AG09319 (cell line): ENCODE measurements at places on chromosomes 16 and 17.

DNA sequence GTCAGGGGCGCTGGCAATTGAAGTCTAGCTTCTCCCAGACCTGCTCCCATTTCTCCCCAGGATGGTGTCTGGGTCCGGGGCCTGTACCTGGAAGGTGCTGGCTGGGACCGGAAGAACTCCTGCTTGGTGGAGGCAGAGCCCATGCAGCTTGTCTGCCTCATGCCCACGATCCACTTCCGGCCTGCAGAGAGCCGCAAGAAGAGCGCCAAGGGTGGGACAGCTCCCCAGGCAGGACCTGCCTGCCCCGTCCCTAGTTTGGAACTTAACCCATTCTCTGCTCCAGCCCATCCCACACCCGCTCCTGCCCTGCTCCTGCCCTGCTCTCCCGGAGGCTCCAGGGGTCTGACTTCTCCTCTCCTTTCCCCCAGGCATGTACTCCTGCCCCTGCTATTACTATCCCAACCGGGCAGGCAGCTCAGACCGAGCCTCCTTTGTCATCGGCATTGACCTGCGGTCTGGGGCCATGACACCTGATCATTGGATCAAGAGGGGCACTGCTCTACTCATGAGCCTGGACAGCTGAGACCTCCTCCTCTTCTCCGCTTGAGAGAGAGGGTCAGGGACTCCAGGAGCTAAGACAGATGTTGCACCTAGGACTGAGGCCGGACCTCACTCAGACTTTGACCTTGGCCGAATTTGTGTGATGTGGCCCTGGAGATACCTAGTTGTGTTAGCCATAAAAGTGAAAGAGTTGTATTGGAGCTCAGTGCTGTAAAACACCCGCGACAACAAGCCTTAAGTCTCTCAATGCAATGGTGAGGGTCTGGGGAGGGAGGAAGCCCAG, 814 bp upstream of the KDM6B start:
- no peak for DNase-seq

GRCh38 chr17:11309033-11309432, 68.0 kb downstream of the SHISA6 start:
- no peak for DNase-seq

DNA sequence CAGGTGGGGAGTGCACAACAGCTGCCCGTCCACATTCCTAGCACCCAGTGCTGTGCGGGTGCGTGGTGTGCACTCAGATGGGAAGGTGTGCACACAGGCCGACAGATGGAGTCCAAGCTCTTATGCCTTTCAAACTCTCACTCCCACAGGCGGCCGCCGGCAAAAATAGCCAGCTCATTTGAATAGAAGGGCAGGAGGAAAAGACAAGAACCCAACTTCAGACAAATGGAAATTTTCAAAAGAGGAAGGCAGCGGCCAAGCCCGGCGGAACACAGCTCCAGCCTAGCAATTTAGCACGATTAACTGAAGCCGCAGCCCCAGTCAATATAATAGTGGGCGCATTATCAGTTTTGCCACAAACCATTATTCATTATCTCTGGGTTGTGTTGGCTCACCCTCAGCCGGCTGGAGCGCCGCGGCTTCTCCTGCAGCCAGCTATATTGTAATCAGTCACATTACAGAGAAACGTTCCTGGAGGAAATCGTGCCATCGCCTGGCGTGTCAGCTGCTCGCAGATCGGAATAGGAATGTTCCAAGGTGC, 103.9 kb upstream of the SEC14L1 start:
- DNase-seq: no peak

- no peak for DNase-seq
Observed at GRCh38 chr16:28179354-28179753, 32.4 kb downstream of the XPO6 start.

GRCh38 chr16:82874672-82875071, 247.9 kb downstream of the CDH13 start:
- DNase-seq: no peak

GRCh38 chr16:4361033-4361943, 10.2 kb upstream of the PAM16 start:
- DNase-seq: no peak

DNA sequence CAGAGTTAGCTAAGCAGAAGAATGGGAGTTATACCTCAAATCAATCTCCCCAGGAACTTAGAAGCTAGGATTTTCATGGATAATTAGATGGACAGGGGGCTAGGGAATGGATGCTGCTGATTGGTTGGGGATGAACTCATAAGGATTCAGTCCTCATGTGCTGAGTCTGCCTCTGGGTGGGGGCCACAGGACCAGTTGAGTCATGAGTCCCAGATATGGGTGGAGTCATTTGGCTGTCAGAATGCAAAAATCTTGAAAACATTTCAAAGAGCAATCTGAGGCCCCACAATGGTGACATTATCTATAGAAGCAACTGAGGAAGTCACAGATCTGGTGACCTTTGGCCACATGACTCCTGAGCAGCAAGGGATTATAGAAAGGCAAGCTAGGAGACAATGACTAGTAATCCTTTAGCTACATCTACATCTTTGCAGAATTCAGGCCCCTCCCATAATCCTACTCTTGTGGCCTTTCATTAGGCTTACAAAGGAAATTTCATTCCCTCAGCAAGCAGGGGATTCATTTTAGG, 82.6 kb upstream of the CCL2 start:
- DNase-seq: no peak

DNA sequence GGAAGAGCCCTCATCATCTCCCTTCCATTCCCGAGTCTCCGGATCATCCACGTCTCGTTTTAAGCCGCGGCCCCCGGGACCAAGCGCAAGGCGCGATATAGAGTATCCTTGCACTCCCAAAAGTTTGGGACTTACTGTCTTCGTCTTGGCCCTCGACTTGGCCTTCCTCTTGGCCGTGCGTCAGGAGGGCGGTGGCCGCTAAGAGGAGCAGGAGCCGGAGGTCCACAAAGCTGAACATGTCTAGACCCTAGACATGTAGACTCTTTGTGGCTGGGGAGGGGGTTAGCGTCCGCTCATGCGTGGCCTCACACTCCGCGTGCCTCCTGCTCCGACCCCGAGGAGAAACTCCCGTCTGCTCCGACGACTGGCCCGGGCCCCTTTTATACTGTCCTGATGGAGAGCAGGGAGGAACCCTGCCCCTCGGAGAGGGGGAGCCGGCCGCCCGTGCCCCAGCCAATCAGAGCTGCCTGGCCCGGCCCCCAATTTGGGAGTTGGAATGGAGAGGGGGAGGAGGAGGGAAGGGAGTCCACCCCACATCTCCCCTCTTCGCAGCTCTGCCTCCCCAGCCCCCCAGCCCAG, at the start of gene COL1A1:
TSS of gene COL1A1 (minus strand) at position 356 of the 579 bp plus-strand sequence. CDS start at position 238, 118 bp downstream.
- peak; percentile 92 for DNase-seq

DNA sequence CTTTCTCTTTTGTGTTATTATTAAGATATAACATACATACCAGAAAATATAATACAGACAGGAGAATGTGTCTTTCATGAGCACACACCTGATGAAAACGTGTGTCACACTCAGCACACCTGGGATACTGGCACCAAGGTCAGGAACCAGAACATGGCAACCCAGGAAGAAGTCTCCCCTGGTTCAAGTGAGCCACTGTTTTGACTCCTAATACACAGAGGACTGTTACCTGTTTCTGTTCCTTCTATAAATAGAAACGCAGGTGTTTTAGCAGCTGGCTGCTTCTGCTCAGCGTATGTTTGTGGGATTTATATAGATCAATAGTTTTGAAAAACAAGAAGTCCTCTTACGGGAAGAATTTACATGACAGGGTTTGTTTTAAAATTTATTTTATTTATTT, 3.5 kb downstream of the SEC14L1 start:
- no peak for DNase-seq

DNA sequence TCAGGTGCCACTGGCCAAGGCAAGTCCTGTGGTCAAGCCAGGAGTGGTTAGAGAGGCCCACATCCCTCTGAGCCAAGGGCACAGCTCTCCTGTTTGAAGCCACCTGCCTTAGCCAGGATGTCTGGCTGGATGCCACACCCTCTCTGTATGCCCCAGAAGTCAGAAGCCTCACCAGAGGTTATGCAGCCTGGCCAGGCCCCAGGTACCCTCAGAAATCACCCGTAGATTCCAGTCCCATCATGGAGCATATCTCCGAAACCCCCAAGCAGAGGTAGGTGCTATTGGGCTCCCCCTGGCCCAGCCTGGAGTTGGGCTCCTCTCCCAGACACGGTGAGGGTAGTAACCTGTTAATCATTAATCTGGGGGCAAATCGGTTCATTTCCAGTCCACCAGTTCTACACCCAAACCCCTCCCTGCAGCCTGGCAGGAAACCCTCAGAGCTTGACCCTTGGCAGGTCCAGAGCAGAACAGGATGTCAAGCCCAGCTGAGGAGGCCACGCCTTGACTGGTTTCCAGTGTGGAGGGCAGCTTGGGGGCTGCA, 60.6 kb upstream of the TMEM97 start:
- DNase-seq: no peak

DNA sequence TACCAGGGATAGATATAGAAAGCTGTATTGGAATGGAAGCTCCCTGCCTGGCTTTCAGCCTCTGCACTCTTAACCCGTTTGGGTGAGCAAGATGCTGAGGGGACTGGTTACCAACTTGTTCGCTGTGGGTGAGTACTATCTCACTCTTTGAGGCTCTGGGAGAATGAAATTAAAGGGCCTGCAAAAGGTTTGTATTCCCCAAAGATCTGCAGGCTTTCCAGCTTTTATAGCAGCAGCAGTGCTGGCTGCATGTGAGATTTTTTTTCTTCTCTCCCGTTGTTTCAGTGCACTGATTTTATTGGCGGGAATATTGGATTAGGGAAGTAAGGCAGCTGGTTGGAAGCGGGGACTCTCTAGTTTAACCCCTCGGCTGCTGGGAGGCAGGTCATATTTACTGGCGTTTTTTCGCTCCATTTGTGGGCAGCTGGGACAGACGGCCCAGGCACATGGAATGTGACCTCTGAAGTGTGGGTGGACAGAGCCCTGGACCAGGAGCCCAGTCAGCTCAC, 30.9 kb downstream of the C17orf75 start:
- DNase-seq: no peak

- no peak for DNase-seq
Observed at GRCh38 chr17:79035686-79036085, 11.7 kb downstream of the C1QTNF1 start.

- no peak for DNase-seq
Observed at GRCh38 chr17:77548967-77549366, 408.2 kb downstream of the SEC14L1 start.

GRCh38 chr17:72515291-72516065, 394.7 kb downstream of the SOX9 start:
- DNase-seq: no peak

GRCh38 chr17:69435971-69436696, 21.6 kb downstream of the MAP2K6 start:
- DNase-seq: no peak

GRCh38 chr17:63832455-63832854, 5.0 kb upstream of the FTSJ3 start:
- no peak for DNase-seq

- no peak for DNase-seq
Observed at GRCh38 chr16:67447508-67448076, 16.7 kb downstream of the HSD11B2 start.

GRCh38 chr17:68676856-68677255, 75.7 kb upstream of the FAM20A start:
- no peak for DNase-seq

DNA sequence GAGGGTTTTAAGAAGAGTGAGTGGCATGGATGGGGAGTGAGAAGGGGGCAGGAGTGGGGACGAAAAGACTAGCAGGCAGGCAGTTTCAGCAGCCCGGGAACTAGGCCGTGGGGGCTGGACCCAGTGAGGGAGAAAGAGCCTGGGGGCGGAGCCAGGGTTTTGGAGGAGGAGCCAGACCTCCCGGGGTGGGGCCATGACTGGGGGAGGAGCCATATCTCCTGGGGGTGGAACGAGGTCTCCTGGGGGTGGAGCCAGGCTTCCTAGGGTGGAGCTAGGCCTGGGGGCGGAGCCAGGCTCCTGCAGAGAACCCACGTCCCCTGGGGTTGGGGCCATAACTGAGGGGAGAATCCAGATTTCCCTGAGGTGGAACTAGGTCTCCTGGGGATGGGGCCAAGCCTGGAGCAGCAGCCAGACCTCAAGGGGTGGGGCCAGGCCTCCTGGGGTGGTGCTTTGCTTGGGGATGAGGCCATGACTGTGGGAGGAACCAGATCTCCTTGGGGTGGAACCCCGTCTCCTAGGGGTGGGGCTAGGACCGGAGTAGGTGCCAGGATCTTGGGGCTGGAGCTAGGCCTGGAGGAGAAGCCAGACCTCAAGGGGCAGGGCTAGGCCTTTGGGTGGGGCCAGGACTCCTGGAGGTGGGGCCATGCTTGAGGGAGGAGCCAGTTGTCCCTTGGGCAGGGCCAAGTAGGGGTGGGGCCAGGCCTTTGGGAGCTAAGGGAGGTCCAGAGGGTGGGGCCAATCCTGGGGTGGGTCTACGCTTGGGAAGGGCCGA, 41.7 kb upstream of the JPH3 start:
- DNase-seq: no peak

DNA sequence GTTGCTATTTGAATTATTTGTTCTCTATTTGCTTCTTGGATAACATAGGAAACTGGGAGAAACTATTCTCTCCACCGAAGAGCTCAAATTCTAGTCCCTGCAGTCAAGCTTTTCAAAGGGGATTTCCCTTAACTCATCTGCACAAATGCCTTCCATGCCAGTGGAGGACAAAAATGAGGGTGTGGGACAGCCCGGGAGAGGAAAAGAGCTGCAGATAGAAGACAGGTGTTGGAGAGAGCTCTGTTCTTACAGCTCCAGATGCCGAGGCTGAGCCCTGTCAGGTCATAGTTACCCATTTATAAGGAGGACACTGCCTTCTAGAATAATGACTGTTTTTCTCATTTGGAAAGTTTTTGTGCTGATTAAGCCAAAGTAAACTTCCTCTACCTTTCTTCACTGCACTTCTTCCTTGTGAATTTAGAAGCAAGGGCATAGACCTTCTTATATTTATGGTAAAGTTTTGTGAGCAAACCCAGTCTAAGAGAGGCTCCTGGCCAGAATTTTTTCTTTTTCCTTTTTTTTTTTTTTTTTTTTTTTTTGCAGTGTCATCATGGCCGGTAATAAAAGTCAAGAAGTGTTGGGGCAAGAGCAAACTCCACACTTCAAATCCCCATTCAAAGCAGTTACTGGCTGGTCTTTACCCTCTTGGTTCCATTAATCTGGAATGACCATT, 177.2 kb downstream of the ABCC12 start:
- no peak for DNase-seq
